ENCODE measurements at places on chromosomes 16 and 17.

DNA sequence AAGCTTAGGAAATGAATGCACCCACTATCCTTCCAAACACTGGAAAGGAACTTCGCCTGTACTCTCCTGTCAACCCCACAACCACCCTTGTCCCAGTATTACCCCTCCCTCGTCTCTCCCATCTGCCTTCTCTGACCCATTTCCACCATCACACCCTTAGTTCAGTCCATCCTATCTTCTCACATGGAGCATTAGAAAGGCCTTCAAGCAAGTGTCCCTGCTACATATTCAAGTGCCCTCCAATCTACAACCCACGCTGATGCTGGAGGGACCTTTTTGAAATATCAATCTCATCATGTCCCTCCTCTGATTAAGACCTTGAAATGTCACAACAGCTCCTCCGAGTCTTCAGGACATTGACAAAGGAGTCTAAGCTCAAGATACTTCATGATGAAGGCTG is 133.8 kb upstream of the CCL2 start:
- DNase-seq = no peak

DNA sequence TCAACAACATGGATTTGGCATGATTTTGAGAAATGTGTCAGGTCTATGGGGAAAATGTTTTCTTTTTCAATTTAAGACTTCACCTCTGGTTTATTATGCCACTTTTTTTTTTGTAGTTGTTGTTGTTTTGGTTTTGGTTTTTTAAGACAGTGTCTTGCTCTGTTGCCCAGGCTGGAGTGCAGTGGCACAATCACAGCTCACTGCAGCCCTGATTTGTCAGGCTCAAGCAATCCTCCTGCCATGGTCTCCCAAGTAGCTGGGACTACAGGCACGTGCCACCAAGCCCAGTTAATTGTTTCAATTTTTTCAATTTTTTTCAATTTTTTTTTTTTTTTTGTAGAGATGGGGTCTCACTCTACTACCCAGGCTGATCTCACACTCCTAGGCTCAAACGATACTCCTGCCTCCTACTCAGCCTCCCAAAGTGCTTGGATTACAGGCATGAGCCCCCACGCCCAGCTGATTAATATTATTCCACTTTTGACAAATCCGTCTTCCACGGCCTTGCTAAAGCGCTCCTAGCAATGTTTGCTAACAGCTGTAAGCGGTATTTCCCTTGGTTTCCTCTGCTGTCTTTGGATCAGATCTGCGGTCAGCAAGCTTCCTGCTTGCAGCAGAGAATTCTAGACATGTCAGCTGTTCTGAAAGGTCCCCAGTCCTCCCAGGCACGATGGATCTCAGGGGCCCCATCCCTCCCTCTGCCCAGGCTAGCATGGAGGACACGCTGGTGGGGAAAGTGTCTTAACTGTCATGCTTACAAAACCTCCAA is 7.0 kb upstream of the MILR1 start:
- DNase-seq = no peak

GRCh38 chr16:12862941-12863340 is 38.5 kb upstream of the SHISA9 start:
- DNase-seq = no peak

DNA sequence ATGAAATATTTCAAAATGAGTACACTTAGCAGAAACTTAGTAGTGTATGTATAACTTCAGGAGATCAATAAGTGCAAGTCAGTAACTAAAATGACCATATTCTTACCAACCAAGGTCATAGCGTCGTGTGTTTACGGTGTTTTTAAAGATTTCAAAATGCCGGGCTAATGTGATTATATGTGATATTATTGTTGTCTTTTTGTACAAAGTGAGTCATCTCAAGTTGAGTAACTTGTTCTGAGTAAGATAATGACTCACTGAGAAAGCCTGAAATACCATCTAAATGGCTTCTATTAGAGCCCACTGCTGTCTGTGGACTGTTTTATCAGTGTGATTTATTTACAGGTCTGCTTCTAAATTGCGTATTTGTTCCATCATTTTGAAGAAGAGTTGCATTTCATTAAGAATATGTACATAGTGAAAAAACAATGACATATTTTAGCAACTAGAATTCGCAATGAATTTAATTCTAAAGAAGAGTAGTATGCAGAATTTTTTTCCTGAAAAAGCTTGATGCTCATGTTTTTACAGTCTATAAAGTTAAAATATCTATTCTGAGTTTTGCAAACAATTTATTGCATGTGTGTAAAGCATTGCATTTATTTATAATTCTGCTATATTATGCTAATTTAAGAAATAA is 12.7 kb downstream of the KRT12 start:
- DNase-seq = peak; percentile 50

All from DMS53 (cell line).